Activated CD8-positive, alpha-beta memory T cell treated with anti-CD3 and anti-CD28 coated beads, Interleukin-2, amount 10 ng/mL, durations not matched to agents 7 days and 5 days (primary cell): ENCODE measurements at places on chromosomes 5 and 9. TPM values are rescaled to one million over a fixed set of nuclear protein-coding genes. Genes with fewer than 3 reads are reported as not detected.
A peak's percentile ranks its signal among the peaks of the same experiment; 100 is the strongest.

DNA sequence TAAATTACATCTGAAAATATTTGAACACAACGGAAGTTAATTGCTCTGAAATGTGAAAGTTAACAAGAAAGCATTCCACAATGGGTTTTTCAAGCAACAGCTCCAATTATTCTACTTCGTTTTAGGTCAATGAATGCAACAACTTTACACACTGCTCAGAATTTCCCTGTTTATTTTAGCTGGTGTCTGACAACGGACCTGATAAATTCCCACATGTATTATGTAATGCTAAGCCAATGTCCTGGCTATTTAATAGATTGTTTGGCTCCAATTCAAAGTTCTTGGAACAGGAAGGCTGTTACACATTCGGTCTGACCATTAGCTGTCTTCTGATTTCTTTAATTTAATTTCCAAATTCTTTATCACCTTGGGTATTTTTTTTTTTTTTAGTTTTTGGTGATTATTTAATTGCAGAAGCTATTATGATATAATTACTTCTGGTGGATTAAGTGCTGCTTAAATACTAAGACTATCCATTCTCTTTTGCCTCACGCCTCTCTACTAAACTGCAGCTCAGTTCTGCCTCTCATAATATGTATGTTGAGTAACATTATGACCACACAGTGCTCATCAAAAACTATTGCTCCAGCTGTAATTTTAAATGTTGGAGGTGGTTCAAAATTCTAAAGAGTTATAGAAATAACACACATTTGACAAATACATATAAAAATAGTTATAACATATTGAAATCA is 57.9 kb downstream of the MEF2C start:
- no peaks in the 10 kb centered on the region for H3K36me3 ChIP-seq
- H3K27ac ChIP-seq: no peak overlapping the region
- H3K4me3 ChIP-seq: no peak overlapping the region
- peaks cover 15% of the 10 kb centered on the region for H3K4me1 ChIP-seq
- peaks cover 3% of the 10 kb centered on the region for H3K27me3 ChIP-seq
- no peak for DNase-seq

- no peak for DNase-seq
- no peak overlapping the region for H3K27ac ChIP-seq
- H3K4me3 ChIP-seq: no peak overlapping the region
- no peaks in the 10 kb centered on the region for H3K36me3 ChIP-seq
Measured at GRCh38 chr5:176781638-176782570, 28.5 kb upstream of the UNC5A start.

GRCh38 chr5:167642779-167643517 is 648.5 kb upstream of the WWC1 start:
- no peak overlapping the region for H3K4me3 ChIP-seq
- DNase-seq: no peak
- H3K36me3 ChIP-seq: no peaks in the 10 kb centered on the region
- H3K27ac ChIP-seq: no peak overlapping the region
- H3K4me1 ChIP-seq: no peaks in the 10 kb centered on the region
- H3K27me3 ChIP-seq: no peaks in the 10 kb centered on the region

DNA sequence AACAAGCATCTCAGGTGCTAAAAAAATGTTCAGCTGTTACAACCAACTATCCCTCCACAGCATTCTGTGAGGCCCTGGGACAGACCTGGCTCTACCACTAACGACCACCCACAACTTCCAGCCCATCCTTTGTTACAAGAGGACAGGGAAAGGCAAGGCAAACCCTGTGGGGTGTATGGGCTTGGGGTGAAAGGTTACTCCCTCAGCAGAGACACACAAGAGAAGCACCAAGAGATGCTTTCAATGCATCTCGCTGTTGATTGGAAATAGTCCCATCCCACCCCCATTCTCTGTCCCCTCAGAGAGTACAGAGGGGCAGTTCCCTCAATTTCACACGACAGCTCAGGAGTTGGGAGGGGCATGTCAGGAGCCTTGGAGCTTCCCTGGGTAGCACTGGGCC is 234.1 kb downstream of the CAAP1 start:
- H3K36me3 ChIP-seq: no peaks in the 10 kb centered on the region
- no peak overlapping the region for H3K27ac ChIP-seq
- no peak for DNase-seq
- H3K4me3 ChIP-seq: no peak overlapping the region
- H3K4me1 ChIP-seq: no peaks in the 10 kb centered on the region

DNA sequence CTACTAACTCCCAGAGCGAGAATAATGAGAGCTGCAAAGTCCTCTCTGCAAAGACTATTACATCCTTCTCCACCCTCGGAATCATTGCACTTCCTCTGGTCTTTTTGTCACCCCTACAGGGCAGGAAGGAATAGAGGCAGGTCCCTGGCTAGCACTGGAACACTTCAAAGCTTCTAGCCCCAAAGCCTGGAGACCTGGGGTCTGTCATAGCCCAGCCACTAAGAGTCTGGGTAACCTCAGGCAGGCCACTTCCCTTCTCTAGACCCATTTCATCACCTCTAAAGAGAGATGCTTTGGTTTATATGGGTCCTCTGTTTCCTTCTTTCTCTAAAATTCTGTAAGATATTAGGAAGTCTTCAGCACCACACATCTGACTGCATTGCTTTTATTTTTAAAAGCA is 6.7 kb downstream of the ADRB2 start:
- H3K27me3 ChIP-seq: peaks cover 10% of the 10 kb centered on the region
- DNase-seq: peak; percentile 70

- no peak overlapping the region for H3K4me3 ChIP-seq
- H3K27ac ChIP-seq: no peak overlapping the region
- H3K4me1 ChIP-seq: no peaks in the 10 kb centered on the region
- no peaks in the 10 kb centered on the region for H3K36me3 ChIP-seq
Measured at GRCh38 chr9:10597801-10598200, 15.0 kb downstream of the PTPRD start.

DNA sequence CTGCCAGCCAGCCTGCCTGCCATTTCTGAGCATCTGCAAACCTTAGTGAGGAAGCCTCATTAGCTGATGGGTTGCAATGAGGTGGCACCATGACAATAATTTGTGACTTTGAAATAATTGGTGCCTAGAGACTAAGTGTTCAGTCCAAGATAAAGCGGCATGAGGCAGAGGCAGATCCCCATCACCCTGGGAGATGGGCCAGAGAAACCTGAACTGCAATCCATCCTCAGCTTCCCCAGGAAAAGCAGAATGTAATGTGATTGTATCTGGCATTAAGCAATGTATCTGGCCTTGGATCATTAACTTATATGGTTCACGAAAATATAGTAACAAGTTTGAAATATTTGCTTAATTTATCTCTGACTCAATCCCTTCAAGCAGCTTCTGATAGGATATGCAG is 101.0 kb downstream of the SPOCK1 start:
- no peak overlapping the region for H3K27ac ChIP-seq
- DNase-seq: no peak
- peaks cover 2% of the 10 kb centered on the region for H3K27me3 ChIP-seq
- no peaks in the 10 kb centered on the region for H3K36me3 ChIP-seq

- H3K27ac ChIP-seq: no peak overlapping the region
- H3K27me3 ChIP-seq: peaks cover 48% of the 10 kb centered on the region
- H3K36me3 ChIP-seq: no peaks in the 10 kb centered on the region
- DNase-seq: no peak
- no peak overlapping the region for H3K4me3 ChIP-seq
- no peaks in the 10 kb centered on the region for H3K4me1 ChIP-seq
Measured at GRCh38 chr5:170480260-170480659, 23.6 kb upstream of the KCNIP1 start.

DNA sequence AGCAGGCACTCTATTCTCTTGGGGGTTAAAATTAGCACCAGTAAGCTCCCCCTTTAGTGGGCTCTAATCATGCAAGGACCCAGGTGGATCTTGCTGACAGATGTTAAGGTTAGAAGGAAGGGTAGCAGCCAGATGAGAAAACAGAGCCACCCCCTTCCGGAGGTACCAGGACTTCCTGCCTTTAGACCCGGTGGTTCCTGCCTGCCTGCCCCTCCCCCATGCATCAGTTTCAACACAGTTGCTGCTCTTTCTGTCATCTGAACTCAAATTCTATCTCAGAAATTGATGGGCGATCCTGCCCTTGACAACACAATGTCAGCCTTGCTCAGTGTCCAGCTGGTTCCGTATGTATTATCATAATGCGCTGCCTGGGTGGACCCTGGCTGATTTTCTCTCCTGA is 287.3 kb downstream of the EBF1 start:
- H3K27ac ChIP-seq: peak overlapping the region; percentile 61
- peaks cover 13% of the 10 kb centered on the region for H3K27me3 ChIP-seq
- H3K4me3 ChIP-seq: no peak overlapping the region
- peaks cover 2% of the 10 kb centered on the region for H3K36me3 ChIP-seq
- peak; percentile 58 for DNase-seq

- no peaks in the 10 kb centered on the region for H3K27me3 ChIP-seq
- H3K4me1 ChIP-seq: no peaks in the 10 kb centered on the region
- DNase-seq: no peak
- no peaks in the 10 kb centered on the region for H3K36me3 ChIP-seq
- H3K27ac ChIP-seq: no peak overlapping the region
Measured at GRCh38 chr5:109161914-109162683, 247.7 kb downstream of the PJA2 start.

DNA sequence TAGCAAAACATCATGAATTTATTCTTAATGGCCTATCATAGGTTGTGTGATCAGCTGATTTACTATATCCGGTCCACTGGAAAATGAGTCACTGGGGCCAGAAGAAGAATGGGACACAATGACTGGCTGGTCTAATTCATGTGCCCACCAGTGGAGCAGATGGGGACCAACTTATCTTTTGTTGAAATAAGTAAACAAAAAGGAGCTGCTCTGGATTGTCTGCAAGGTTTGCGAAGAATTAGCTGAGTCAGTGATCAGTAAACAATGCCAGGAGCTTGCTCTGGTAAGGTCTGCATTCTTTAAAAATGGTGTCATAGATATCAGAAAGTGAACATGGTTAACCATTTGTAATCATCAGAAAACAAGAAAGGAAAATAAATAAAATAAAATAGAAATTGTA is 128.0 kb downstream of the RASEF start:
- no peak overlapping the region for H3K27ac ChIP-seq
- H3K4me3 ChIP-seq: no peak overlapping the region
- no peaks in the 10 kb centered on the region for H3K27me3 ChIP-seq
- H3K4me1 ChIP-seq: no peaks in the 10 kb centered on the region
- no peak for DNase-seq

DNA sequence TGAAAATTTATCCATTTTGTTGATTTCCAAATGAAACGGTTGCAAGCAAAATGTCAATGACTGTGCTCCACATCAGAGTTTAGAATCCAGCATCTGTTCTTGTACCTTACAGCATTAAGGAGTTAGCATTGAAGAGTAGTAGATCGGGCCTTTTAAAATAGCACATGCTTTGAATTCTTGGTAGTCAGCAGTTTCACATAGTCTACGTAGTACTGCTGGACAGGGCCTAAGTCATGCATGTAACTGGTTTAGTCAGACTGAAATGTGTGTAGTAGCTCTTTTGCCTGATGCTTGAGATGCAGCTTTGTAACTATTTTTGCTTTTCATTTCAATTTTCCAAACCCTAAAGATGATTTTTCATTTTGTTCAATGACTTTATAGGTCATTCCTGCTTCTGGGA is 19.8 kb downstream of the LECT2 start:
- no peak for DNase-seq
- H3K36me3 ChIP-seq: no peaks in the 10 kb centered on the region
- no peak overlapping the region for H3K4me3 ChIP-seq
- peaks cover 66% of the 10 kb centered on the region for H3K27me3 ChIP-seq
- no peaks in the 10 kb centered on the region for H3K4me1 ChIP-seq

DNA sequence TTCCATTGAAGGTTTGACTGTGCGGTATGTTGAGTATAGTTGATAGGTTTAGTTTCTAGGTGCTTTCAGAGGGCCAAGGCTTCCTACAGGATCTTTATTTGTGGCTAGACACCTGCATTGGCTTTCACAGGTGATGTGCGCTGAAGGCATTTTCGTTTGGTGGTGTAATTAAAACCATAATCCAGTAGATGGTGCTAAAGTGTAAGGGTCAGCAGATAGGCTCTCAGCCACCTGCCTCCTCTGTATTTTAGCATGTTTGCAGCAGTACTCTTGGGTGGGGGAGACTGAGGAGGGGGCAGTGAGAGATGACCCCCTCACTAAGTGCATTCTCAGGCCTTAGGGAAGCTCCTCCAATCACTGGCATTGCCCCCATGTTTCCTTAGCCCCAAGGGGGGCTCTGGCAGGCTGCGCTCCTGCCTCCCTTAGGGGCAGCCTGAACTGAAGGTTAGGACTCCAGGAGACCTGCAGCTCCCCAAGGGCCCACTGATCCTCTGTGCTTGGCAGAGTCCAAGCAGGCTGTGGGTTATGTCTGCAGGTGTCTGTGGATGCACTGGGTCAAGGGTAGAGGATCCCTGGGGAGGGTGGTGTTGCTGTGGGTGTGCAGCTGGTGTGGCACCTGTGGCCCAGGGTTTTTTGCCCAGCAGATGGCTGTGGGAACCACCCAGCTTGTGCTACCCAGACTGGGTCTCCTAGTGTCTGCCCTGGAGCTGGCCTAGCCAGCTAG is 23.4 kb downstream of the CDK20 start:
- H3K27ac ChIP-seq: no peak overlapping the region
- H3K36me3 ChIP-seq: no peaks in the 10 kb centered on the region
- DNase-seq: no peak
- peaks cover 21% of the 10 kb centered on the region for H3K27me3 ChIP-seq
- no peak overlapping the region for H3K4me3 ChIP-seq
- H3K4me1 ChIP-seq: peaks cover 3% of the 10 kb centered on the region

- peaks cover 10% of the 10 kb centered on the region for H3K4me1 ChIP-seq
- DNase-seq: no peak
Measured at GRCh38 chr5:59789894-59790293, 103.6 kb downstream of the PDE4D start.

GRCh38 chr5:143634689-143635088 is 177.3 kb upstream of the HMHB1 start:
- no peak for DNase-seq
- H3K27ac ChIP-seq: no peak overlapping the region
- H3K4me1 ChIP-seq: peaks cover 9% of the 10 kb centered on the region
- no peaks in the 10 kb centered on the region for H3K27me3 ChIP-seq

GRCh38 chr5:159849437-159850083 is 66.7 kb upstream of the ADRA1B start:
- DNase-seq: no peak
- H3K4me1 ChIP-seq: no peaks in the 10 kb centered on the region
- no peaks in the 10 kb centered on the region for H3K27me3 ChIP-seq
- no peak overlapping the region for H3K4me3 ChIP-seq
- H3K36me3 ChIP-seq: no peaks in the 10 kb centered on the region
- H3K27ac ChIP-seq: no peak overlapping the region

- no peak for DNase-seq
- no peak overlapping the region for H3K27ac ChIP-seq
- H3K4me1 ChIP-seq: no peaks in the 10 kb centered on the region
- no peaks in the 10 kb centered on the region for H3K36me3 ChIP-seq
- H3K4me3 ChIP-seq: no peak overlapping the region
- H3K27me3 ChIP-seq: no peaks in the 10 kb centered on the region
Measured at GRCh38 chr5:5275211-5275610, 135.1 kb downstream of the ADAMTS16 start.

- peaks cover 18% of the 10 kb centered on the region for H3K27me3 ChIP-seq
- DNase-seq: no peak
- peaks cover 1% of the 10 kb centered on the region for H3K36me3 ChIP-seq
- peaks cover 15% of the 10 kb centered on the region for H3K4me1 ChIP-seq
Measured at GRCh38 chr9:124174433-124174832, 83.3 kb upstream of the NEK6 start.

- H3K4me3 ChIP-seq: no peak overlapping the region
- no peaks in the 10 kb centered on the region for H3K27me3 ChIP-seq
- no peak for DNase-seq
- H3K36me3 ChIP-seq: no peaks in the 10 kb centered on the region
Measured at GRCh38 chr9:131879911-131880290, 140.0 kb upstream of the RAPGEF1 start.

TAF11L9 gene
- total RNA-seq: not detected

PCDHB8 gene
- not detected for total RNA-seq

PCDHB12 gene
- not detected for total RNA-seq

GMCL2 gene
- total RNA-seq: not detected

PCDHGC5 gene
- total RNA-seq: not detected
